ENCODE measurements at places on chromosomes 1 and 21. TPM values are rescaled to one million over a fixed set of nuclear protein-coding genes. Genes with fewer than 3 reads are reported as not detected.

GRCh38 chr1:213268221-213268620 is 217.2 kb downstream of the RPS6KC1 start:
- no peak for DNase-seq

GRCh38 chr1:30977105-30977504 is 68.5 kb upstream of the SDC3 start:
- DNase-seq, result no peak

GRCh38 chr1:30185809-30186208 is 537.6 kb downstream of the MATN1 start:
- no peak for DNase-seq

DNA sequence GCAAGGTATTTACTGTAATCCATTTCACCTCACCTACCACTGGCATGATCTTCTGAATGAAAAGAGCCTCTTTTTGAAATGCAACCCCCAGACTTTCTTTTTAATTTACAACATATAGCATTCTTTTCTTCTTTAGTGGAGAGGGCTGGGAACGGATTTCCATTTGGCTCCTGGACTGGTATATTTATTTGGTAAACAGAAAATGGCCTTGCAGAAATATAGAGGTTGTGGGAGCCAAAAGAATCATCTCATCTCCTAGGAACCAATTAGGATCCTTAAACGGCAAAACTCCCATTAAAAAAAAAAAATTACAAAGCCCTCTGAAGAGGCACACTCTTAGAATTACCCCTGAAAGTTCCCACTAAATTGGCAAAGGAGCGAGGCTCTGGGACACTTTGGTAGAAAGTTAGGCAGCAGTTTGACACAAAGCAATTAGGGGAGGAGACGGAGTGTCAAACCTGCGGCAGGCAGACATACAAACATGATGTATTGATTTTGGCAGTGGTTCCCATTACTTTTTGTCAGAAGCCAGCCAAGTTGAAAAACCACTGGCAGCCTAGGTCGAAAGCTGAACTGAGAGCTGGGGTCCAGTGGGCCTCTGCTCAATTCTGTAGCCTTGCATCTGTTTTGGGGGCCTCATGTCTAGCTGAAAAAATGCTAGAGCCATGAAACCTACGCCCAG is 135.1 kb upstream of the MAGI3 start:
- DNase-seq, result no peak

GRCh38 chr1:174837386-174837785 is 162.4 kb upstream of the CACYBP start:
- no peak for DNase-seq

SLC16A1 gene
- 67.3 TPM for total RNA-seq

- DNase-seq, result no peak
These were observed 36.3 kb upstream of the ERG start for GRCh38 chr21:38534591-38534990.

- DNase-seq, result no peak
These were observed 798.1 kb downstream of the ADGRL2 start for GRCh38 chr1:82598812-82599211.

CR1L gene
- not detected for total RNA-seq

DNA sequence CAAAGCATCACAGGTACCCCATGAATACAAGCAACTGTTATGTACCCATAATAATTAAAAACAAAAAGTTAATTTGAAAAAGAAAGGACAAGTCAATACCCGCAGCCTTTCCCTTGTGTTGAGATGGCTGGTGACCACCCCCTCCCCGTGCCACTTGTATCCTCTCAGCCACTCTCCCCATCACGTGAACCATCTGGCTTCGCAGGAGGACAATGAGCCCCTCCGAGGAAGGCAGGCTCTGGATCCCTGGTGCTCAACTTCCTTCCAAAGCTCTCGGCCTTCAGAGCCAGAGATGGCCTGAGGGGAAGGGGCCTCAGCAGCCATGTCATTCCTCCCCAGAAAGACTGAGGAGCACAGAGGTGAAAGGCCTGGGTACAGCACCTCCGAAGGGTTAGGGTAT is 120.4 kb upstream of the RAB4A start:
- DNase-seq, result no peak

GRCh38 chr1:51439895-51440294 is 79.2 kb downstream of the EPS15 start:
- DNase-seq, result no peak

NPL gene
- total RNA-seq, result 2.5 TPM

GRCh38 chr1:14875524-14876509 is 277.3 kb downstream of the KAZN start:
- DNase-seq, result no peak

CELA2B gene
- total RNA-seq, result not detected

DNA sequence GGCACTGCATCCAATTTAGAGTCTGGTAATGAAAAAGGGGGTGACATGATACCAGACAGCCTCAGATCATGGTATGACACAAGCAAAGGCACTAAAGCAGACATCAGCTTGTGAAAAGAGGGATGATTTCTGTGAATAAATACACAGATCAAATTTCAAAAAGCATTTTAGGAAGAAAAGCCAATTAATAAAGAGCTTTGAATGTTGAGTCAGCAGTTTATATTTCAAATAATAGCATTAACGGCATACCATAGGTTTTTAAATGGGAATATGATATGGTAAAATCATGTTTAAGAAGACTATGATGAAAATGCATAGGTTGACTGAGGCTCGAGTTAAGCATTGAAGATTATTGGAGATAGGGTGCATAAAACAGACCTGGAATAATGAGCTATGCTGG is 13.5 kb downstream of the KCNT2 start:
- DNase-seq, result no peak

ZYG11B gene
- total RNA-seq, result 24.9 TPM

DNA sequence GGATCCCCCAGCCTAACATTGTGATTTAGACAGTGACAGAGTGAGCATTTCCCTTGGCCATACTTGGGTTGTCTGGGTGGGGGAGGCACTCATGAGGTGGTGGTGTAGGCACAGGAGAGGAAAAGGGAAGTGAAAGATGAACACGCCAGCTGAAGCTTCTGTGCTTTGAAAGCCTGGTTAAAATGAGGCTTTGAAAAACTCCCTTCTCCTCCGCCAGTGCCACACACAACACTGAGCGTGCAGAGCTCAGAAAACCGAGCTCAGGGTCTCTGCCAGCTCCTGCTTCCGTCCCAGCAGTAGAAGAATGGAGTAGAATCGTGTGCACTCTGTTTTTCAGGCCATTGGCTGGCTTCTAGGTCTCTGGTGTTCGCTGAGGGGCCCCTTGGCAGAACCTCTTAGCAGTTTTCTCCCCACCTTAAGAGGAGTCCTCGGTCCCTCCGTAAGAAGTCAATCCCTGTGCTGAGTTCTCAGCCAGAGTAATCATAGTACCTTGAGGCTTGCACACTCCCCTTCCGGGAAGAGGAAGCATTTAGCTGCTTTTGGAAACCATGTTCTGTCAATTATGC is 12.9 kb downstream of the PLEKHM2 start:
- no peak for DNase-seq

TBX15 gene
- total RNA-seq, result not detected

ATP1B1 gene
- 49.2 TPM for total RNA-seq

DNA sequence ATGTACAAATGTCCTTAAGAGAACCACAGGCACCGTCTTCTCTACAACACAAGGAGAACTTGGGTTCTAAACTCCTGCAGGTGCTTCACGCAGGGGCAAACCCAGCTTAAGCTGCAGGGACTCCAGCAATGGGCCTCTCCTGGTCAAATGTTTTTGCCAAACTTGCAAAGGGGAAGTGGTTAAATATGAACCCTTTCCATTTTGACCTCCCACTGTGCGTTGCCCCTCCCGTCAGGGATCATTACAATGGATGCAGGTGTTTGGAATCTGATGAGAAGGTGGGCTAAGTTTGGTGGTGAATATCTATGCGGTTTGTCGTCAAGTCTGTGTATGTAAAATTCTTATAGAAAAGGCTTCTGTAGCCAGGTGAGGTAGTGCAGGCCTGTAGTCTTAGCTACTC is 29.1 kb upstream of the SLC25A33 start:
- no peak for DNase-seq

GRCh38 chr1:30382496-30382895 is 340.9 kb downstream of the MATN1 start:
- no peak for DNase-seq

- no peak for DNase-seq
These were observed 7.1 kb downstream of the PGLYRP3 start for GRCh38 chr1:153305682-153306081.

- no peak for DNase-seq
These were observed 39.6 kb upstream of the LBR start for GRCh38 chr1:225467193-225468020.
